ENCODE measurements at places on chromosomes 16 and 17.

- no peak for DNase-seq
Observed at GRCh38 chr16:23914946-23915530, 79.3 kb downstream of the PRKCB start.

GRCh38 chr16:67287960-67288359 lies 8.6 kb downstream of the PLEKHG4 start:
- DNase-seq = no peak

GRCh38 chr17:67884741-67885140 lies 59.4 kb downstream of the BPTF start:
- DNase-seq = no peak

DNA sequence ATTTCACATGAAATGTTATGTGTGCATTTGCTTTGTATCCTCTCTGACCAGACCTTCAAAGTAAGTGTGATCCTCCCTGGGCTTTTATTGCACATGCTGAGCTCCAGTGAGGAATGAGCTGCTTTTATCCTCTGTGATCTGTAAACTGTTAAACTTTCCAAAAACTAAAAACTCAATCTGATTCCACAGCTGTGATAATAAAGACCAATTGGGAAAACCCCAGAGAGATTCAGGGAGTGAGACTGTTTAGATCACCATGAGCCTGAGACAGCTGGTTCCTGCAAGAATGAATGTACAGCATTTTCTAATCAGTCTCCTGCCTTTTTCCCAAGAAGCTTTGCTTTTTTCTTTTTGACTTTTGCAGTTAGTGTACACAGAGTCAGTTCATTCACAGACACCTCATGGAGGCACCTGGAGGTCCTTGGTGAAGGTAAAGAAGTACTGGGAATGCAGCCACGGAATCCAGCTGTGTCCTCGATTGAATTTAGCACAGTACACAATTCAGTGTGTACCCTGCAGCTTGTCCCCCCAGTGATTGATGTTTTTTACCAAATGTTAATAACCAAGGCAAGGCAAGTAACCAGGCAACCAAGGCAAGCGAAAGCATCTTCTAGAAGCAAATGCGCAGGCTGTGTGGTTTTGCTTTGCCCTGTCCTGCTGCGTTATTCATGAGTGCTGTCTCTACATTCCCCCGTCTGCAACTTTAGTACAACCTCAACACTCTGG lies 182.6 kb downstream of the LGALS9B start:
- DNase-seq = no peak

- no peak for DNase-seq
Observed at GRCh38 chr16:57601801-57602478, 26.5 kb upstream of the ADGRG1 start.

DNA sequence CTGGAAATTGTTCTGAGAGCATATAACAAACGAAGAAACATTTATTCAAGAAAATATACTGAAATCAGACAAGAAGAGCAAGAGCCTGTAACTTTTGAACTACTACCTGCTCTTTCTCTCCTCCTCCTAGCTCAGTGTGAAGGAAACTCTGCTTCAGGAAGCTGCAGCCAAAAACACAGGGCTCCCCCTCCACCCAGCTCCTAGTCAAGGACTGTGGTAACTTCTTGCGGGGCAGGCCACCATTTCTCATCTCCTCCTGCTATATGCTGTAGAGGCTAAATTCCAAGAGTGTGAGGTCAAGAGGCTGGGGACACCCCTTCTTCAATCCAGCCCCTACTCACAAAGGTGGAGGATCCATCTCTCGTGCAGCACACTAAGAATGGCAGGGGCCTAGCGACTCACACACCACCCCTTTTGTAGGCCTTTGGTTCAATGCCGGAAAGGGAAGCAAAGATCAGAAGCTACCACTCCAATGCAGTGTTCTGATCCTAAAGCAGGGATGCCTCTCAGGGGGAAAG lies 74.6 kb downstream of the ITFG1 start:
- DNase-seq = no peak

DNA sequence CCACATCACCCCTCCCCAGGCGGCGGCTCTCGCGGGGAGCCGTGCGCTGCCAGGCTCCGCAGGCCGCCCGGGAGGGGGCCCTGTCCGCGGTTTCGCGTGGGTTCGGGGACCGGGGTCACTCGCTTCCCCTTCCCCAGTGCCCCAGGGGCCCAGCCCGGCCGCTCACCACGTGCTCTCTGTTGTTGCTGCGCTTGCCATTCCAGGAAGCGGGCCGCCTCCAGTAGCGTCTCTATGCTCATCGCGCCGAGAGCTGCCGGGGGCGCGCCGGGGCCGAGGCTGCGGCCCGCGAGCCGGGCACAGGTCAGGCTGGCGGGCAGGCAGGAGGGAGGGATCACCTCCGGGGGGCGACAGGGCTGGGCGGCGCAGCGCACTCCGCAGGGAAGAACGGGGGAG lies 390 bp downstream of the MNT start:
- peak; percentile 66 for DNase-seq

GRCh38 chr17:40568074-40568836 lies 3.0 kb upstream of the CCR7 start:
- no peak for DNase-seq

- no peak for DNase-seq
Observed at GRCh38 chr17:27633312-27634025, 2.5 kb downstream of the LGALS9 start.

DNA sequence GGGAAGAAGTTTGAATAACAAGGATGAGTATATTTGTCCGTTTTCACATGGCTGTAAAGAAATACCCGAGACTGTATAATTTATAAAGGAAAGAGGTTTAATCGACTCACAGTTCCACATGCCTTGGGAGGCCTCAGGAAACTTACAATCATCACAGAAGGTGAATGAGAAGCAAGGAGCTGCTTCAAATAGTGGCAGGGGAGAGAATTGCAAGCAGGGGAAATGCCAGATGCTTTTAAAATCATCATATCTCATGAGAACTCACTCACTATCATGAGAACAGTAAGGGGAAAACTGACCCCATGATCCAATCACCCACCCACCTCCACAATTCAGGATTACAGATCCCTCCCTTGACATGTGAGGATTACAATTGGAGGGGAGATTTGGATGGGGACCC lies 212.8 kb upstream of the CDH8 start:
- no peak for DNase-seq

- no peak for DNase-seq
Observed at GRCh38 chr17:64599187-64599676, 62.9 kb downstream of the SMURF2 start.

GRCh38 chr17:79504181-79504605 lies 106.7 kb downstream of the RBFOX3 start:
- DNase-seq = no peak

- DNase-seq = no peak
Observed at GRCh38 chr16:27640277-27640600, 90.3 kb downstream of the KATNIP start.

DNA sequence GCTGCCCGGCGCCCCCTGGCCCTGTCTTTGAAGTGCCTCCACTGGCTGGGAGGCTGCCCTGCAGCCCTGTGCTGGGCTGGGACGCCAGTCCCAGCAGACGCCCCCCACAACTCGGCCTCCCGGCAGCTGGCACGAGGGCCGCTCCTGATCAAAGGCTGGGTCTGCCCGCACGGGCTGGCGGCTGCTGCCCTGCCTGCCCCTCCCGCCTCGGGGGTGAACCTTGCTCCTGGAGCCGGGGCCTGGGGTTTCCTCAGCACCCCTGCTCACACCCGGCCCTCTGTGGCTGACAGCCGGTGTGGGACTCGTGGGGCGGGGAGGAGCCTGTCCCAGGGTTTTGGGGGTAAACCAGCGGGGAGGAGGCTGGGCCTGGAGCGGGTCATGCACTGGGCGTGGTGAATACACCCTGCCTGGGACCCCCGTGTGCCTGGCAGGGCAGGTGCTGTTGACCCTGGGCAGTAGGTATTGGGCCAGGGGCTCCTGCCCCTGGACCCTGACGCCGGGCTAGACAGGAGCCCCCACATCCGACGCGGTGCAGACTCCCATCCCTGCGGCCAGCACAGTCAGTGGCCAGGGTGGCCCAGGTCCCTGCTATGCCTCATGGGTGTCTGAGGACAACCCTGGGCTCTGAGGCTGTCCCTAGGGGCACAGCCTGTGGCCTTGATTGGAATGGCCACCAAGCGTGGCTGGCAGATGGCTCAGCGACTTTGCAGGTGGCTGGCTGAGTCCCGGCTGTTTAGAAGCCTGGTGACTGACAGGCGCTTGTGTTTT lies 21.7 kb downstream of the CENPX start:
- DNase-seq = peak; percentile 85

GRCh38 chr17:67272312-67273047 lies 27.5 kb upstream of the HELZ start:
- DNase-seq = no peak

- no peak for DNase-seq
Observed at GRCh38 chr16:79814124-79814523, 213.6 kb upstream of the MAF start.

DNA sequence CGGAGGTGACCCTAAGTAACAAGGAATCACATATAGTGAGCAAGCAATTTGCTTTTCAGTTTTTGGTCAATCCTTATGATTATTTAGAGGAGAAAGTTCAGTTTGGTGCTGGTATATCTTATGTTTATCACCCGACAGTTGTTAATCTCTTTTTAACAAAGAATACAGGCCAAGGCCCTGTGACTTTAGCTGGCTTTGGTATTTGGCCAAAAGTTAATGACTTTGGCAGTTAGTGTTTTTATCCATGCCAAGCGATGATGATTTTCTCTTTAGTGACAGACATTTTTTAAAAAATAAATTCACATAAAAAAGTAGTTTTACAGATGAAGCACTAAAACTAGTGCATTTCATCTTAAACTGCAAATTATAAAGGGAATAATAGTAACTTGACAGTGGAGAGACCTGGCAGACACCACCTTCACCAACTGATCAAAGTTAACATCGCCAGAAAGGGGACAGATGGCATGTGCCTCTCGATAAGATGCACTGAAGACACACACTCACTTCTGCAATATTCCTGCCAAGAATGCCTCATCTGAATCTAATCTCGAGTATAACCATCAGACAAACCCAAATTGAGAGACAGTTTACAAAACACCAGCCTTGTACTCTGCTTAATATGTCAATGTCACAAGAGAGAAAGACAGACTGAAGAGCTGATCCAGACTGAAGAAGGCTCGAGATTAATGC lies 6.9 kb downstream of the DEXI start:
- no peak for DNase-seq

- no peak for DNase-seq
Observed at GRCh38 chr17:79633993-79634813, 23.4 kb upstream of the RBFOX3 start.

- DNase-seq = peak; percentile 19
Observed at GRCh38 chr16:23771642-23772041, 16.8 kb downstream of the CHP2 start.

- peak; percentile 88 for DNase-seq
Observed at GRCh38 chr17:9237661-9238301, 216.5 kb downstream of the NTN1 start.

DNA sequence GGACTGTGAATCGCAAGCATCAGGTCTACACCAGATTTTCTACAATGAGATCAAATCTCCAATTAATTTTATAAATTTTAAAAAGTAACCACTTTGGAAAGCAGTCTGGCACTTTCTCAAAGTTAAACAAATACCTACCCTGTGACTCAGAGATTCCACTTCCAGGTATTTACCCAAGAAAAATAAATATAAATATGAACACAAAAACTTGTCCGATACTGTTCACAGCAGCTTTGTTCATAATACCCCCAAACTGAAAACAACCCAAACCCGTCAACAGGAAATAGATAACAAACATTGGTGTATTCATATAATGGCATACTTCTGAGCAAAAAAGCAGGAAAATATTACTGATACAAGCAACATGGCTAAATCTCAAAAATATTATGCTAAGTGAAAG lies 12.1 kb downstream of the ZDHHC7 start:
- no peak for DNase-seq
